ENCODE measurements at places on chromosomes 6 and 20.

- peak; percentile 96 for DNase-seq
Measured at GRCh38 chr6:31652925-31653724, 664 bp upstream of the BAG6 start.

DNA sequence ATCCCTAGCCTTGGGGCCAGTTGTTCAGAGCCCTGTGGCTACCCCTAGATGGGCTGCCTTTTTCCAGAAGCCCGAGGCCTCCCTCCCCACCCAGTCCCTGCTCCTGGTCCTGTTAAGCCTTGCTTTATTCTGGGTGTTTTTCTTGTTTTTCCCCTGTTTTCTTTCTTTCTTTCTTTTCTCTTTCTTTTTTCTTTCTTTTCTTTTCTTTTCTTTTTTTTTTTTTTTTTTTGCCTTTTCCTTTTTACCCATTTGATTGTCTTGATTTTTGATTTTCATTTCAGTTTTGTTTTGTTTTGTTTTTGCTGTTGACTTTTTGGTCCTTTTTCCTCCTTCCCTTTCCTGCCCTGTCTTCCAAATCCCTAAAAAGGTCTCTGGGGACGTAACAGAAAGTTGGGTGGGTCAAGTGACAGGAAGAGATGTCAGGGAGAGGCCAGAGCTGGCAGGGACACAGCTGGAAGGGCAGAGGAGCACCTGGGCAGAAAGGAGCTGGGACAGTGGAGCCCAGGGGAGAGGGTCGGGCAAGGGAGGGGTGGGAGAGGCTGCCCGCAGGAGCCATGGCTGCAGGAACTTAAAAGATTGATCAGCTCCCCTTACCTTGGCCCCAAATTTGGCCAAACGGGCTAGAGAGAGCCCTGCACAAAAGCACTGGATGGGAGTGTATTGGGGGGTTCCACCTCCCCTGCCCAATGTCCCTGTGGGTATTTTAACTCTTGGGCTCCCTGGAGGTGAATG, 27.6 kb downstream of the MYH7B start:
- DNase-seq = no peak

DNA sequence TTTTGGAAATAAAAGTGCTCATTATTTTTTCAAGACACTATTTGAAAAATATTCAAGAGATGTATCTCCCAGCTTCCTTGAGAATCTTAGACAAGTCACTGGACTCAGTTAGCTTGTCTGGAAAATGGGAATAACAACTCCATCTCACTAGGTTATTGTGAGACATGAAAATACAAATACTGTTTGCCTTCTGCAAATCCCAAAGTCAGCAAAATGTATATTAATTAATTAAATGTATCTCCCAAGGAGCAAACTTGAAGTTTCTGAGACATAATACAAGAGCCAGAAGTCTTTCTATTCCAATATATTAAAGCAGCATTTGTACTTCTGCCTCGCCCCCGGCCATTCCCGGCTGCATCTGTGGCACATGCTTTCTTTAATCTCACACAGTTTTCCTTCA, 54.6 kb upstream of the ID4 start:
- DNase-seq = no peak

DNA sequence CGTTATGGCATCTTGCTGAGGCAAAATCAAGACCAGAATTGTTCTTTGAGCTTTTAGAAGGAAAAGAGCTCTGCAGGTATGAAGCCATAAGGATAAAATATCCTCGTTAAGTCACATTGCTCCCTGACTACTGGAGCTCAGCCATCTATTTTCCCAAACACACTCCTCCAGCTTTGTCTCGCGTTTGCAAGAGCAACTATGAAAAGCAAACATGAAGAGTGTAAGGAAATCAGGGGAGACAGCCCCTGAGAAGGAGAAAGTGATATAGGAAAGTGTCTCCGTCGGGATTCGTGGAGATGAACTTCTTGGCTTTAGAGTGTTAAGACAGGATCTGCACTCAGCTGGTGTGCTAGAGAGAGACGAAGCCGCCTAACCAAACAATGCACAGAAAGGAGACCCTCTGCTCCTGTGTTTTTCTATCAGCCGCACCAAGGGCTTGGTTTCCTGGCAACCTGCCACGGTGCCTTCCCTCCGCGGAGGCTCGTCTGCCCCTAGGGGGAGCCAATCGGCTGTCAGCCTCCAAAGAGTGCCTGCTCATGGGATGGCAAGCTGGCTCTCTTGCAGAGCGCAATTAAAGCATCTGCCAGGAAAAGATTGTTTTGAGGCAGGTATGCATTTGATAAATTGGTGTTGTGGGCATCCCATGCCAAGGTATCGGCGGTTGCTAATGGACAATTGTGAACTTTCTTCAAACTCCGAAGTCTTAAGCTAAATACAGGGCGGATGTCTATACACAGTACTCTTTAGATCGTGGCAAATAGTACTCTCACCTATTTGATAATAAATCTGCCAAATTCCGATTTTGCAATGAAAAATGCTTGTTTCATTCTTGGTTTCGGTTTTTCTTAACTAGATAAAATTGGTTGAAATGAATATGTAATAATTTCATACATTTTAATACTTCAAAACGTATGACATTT, 603.2 kb downstream of the RNF144B start:
- no peak for DNase-seq

GRCh38 chr20:48583801-48584200, 244.0 kb downstream of the PREX1 start:
- peak; percentile 38 for DNase-seq

Data from suprapubic skin (tissue), 4 donors.